Activated CD4-positive, alpha-beta T cell treated with anti-CD3 and anti-CD28 coated beads for 24 hours (primary cell): ENCODE measurements at places on chromosomes 16 and 17.

DNA sequence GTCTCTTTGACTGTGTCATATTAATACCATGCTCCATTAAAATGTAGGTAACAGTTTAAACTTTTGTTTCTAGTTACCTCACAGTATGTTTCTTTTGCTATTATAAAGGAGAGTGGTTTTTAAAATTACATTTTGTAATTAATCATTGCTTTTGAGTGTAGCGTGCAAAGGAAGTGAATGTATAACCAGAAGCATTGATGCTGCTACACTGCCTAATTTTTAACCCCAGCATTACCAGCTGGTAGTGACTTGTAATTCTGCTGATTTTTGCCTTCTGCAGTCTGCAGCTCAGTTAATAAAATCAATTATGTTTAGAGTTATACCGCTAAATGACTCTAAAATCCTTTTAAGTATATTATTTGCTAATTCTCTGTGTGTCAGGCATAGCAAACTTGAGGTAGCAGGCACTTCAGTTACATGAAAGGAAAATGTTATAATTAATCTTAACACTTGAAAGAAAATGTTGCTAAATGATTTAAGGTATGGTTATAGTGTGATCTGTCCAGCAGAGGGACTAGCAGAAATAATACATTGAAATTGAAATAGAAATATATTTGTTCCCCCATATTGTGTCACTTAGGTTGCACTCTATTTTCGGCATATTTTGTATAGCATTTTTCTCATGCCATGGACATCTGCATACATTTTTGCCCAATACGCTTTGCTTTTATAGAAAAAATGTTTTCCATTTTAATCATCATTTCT is 388.5 kb downstream of the CNTNAP4 start:
- DNase-seq = no peak

GRCh38 chr16:906296-906695 is 64.5 kb downstream of the LMF1 start:
- no peak for DNase-seq

GRCh38 chr17:34847938-34848337 is 113.3 kb downstream of the CCT6B start:
- DNase-seq = no peak

DNA sequence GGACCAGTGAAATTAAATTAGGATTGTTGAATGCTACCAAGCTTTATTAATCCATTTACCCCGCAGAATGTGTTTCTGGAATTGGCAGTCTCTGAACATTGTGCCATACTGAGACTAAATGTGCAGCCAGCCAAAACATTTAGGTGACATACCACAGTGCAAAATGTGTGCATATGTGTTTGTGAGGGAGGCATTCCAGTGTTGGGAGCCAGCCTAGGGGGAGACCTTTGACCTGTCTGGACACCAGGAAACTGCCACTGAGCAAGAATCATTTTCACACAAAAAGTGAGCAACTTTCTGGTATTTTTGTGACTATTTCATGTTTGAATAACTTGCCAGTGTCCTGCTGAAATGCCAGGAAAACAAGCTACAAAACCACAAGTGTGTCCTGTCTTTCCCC is 64.7 kb upstream of the SLC12A3 start:
- DNase-seq = no peak

DNA sequence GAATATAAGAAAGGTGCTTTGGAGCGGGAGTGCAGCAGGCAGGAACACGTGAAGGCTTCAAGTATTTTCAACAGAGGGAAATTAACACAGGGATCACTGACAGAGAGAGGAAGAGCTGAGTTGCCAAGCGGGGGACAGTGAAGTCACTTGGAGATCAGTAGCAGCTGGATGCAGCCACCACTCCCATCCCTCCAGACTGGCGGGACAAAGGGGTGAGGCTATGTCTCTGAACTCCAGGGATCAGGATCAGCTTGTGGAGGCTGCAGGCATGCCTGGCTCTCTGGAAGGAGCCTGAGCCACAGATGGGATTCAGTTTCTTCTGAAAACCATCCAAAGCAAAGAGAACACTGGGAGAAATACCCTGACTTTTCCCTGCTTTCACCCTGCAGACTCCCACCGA is 113.7 kb upstream of the IRX3 start:
- DNase-seq = no peak

- no peak for DNase-seq
These were observed 75.9 kb downstream of the C16orf95 start for GRCh38 chr16:87241137-87241771.

DNA sequence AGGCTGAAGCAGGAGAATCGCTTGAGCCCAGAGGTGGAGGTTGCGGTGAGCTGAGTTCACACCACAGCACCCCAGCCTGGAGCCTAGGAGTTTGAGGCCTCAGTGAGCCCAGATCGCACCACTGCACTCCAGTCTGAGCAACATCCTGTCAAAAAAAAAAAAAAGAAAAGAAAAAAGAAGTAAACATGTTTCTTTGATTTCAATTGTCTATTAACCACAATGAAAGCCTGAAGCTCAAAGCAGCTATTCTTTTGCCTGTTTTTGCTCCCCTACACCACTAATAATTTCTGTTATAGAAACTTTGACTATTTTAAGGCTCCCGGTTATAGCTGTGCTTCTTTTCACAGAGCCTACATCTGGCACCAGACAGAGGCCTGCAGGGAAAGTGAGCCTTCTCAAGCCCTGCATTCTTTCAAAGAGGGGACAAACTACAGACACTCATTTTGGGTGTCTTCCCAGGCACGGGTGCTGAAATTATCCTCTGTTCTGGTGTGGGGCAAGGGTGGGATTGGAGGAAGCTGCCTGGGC is 14.2 kb upstream of the SLC52A1 start:
- peak; percentile 6 for DNase-seq
